ENCODE measurements at places on chromosomes 5 and 9.

DNA sequence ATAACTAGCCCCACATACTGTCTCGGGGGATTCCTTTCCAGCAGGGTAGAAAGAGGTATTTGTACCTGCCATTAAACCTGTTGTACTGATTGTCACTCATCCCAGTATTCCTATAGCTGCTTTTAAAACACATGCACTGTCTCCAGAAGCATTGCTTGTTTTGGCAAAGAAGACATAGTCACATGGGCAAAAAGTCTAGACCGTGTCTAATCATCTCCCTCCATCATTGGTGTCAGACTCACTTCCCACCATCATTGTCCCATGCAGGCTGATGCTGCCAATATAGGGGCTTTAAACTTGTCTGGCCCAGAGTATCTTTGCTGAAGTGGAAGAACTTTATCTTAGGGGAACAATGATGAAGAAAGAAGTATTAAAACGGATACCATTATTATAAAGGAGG is 12.6 kb downstream of the DNAJC21 start:
- DNase-seq: no peak

DNA sequence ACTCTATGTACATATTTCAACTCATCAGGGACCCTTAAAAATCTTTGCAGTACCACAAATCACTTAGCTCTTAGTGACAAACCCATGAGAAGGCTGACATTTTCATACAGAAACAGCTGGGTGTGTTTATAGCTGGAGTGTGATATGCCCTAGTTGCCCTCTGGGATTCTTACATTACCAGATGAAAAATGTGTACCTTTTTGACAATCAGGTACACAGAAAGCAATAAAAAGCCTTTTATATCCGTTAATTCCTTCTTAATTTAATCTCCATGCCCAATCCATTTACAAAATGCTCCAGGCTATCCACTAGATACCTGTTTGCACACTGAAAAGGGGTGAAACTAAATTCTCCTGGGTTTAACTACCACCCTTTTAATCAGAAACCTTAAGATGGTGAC is 222.9 kb downstream of the KIAA0825 start:
- no peak for DNase-seq

DNA sequence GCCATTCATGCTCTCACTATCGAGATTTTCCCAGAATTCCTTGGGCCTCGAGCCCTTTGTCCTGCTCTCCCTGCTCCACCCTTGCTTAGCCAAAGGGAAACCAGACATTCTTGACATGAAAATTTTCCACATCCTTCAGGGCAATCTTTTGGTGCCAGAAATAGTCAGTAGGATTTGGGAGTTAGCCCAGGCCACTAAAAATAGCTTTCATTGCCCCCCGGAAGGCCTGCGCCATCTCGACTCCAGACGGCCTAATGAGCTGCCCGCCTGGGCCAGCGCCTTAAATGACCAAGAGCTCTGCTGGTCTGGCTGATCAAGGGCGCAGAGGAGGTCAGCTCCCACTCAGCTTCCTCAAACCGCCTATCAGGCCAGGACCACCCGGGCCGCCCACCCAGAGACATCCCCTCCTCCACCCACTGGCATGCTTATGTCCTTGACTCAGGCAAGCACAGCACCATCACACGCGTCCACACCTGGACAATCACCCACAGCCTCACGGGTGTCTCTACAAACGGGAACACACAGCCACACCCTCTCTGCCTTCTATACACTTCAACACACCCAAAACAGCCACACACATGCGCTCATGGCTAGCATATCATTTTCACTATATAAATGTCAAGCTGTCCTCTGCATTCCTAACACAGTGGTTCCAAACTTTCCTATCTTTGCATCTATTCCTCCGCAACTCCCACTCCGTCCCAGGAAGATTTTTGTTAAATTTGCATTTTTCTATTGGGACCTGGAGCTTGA is 20.9 kb downstream of the DUSP1 start:
- DNase-seq: no peak

- no peak for DNase-seq
These were observed 16.9 kb downstream of the IL5 start for GRCh38 chr5:132526290-132526973.

- DNase-seq: no peak
These were observed 107.6 kb upstream of the TNC start for GRCh38 chr9:115225459-115226116.

DNA sequence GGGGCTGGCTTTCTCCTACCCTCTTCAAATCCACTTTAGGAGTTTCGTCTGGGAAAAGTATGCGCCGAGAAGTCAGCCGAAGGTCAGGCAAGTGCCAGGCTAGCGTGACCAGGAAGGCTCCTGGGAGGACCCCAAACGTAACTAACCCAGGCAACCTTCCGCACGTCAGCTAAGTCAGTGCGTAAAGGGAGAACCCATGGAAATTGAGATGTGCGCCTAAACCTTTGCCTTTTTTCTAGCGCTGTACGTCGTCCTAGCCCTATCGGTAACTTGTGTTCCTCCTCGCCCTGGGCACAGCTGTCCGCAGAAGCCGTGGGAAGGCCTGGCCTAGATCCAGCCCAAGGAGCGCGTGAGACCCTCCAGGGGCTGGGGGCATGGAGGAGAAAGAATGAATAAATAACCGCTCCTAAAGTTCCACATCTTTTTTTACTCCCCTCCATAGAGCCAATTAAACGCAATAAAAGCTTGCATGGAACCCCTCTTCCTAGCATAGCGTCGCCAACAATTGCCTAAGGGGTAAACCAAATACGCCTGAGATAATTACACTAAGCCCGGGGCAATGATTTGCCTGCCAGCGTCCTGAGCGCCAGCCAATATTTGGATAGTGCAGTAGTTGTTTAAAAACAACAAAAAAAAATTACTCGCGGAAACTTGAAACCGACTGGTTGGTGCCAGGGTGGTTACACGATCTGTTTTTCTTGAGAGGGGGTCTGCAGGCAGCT is 4.0 kb upstream of the FOXB2 start:
- no peak for DNase-seq

DNA sequence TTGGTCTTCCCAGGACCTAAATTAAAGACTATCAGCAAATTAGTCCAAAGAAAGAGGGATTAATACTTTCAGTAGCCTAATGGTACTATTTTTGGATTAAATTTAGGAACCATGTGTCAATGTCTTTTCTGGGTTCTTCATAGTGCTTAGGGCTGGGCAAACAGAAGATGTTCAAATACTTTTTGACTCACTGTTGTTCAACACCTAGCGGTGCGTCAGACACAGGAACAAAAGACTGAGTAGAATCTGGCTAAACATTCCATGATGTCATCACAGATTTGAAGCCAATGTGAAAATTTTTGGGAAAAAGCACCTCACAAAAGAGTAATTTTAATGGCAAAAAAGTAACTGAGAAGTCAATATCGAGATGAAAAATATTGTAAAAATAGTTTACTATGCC is 544.4 kb downstream of the EFNA5 start:
- DNase-seq: no peak

GRCh38 chr5:169862391-169862811 is 117.9 kb downstream of the INSYN2B start:
- no peak for DNase-seq

DNA sequence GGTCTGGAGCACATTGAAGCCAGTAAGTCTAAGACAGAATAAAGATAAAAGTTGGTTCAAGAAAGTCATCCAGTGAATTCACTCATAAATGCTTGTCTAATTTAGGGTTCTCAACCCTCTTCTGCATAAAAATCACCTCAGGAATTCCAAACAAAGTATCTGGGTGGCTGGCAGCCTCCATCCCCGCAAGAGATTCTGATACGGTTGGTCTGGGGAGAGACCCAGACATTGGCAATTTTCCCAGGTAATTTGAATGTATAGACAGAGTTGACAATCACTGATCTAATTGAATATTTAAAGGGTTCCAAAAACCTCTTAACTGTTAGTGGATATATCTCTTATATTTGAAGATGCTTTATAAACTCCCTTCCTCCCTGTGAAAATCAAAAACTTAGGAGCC is 14.9 kb downstream of the ADAMTSL1 start:
- DNase-seq: no peak

- no peak for DNase-seq
These were observed 670 bp downstream of the CCDC171 start for GRCh38 chr9:15553528-15553898.

All from GF-D8 (cell line).